ENCODE measurements at places on chromosomes 13 and 19.

DNA sequence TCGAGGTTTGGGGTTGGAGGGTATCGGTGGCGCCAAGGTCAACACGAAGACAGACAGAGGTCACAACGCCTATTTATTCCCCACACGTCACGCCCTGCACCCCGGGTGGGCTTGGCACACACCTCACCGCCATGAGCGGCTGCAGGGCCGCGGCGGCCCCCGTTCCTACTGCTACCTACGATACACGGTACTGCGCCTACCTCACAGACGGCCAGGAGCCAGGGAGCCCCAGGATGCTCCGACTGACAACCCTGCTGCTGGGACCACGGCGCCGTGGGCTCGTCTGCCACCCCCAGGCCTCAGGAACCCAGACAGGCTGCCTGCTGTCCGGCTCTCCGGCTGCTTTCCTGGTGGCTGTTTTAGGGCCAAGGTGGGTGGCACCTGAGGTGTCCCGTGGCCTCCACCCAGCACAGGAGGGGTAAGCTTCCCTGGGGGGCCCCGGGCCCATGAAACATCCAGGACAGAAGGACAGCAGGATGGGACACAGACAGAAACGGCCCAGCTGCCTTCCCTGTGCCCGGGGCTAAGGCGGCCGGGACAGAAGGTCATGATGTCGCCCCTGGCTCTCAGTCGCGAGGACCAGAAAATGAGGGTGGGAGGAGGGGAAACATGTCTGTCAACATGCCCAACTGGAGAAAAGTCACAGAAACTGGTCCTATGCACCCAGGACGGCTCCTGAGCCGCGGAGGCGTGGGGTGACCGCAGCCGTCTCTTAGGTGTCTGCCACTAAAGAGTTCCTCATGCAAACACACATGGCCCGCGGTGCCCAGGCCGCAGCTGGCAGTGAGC lies 15.0 kb upstream of the SLC39A3 start:
- no peak for DNase-seq

GRCh38 chr19:13765395-13766094 lies 1.2 kb downstream of the MRI1 start:
- DNase-seq = no peak

GRCh38 chr13:30192320-30193093 lies 114.8 kb downstream of the KATNAL1 start:
- no peak for DNase-seq

GRCh38 chr13:78465250-78465649 lies 138.1 kb downstream of the POU4F1 start:
- DNase-seq = no peak

DNA sequence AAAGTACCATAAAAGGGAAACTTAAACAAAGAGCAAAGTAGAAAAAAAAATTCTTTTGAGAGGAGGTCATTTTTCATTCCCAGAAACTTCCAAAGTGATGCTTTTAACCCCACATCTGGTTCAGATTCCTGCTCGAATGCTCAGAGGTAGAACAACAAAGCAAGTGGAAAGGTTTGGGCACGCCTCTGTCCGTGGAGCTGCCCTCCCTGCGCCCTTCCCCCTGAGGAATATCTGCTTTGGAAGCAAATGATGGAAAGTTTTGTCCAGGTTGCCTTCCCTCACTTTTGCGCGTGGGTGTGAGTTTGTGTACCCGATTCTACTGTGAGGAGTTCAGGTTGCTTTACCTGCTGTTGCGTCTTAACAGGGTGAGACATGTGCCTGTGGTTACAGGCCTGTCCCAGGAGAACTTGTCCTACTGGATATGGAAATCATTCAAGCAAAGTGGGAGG lies 110.2 kb downstream of the KLF5 start:
- DNase-seq = no peak

GRCh38 chr19:5567970-5568407 lies 236 bp upstream of the TINCR start:
- DNase-seq = no peak

DNA sequence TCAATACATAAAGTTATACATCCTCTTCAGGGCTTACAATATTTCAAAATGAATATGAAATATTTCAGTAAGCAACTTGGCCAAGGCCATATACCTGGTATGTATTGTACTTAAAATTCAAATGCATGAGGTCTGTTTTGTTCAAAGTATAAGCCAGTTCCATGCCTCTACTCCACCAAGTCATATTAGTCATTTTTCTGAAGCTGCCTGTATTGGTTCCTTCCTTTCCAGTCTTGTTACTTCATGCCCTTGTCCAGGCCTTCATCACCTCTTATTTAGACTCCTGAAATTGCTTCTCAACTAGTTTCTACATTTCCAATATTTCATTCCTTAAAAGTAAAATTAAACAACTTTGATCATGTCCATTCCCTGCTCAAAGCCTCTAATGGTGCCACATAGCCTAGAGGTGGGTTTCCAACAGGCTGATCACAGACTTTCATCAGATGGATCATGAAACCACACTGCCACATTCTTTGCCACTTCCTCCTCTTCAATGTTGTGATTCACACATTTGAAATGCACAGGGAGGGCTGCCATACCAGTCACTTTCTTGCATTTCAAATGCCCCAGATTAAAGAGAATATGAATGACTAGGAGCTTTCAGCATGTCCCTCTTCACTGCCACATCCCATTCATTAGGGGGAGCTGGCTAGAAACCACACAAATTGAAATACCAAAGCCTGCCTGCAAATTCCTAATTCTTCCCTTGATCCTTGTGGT lies 424.1 kb upstream of the DACH1 start:
- peak; percentile 50 for DNase-seq

- no peak for DNase-seq
These were observed 7.4 kb upstream of the SIGLEC11 start for GRCh38 chr19:49968279-49968922.

DNA sequence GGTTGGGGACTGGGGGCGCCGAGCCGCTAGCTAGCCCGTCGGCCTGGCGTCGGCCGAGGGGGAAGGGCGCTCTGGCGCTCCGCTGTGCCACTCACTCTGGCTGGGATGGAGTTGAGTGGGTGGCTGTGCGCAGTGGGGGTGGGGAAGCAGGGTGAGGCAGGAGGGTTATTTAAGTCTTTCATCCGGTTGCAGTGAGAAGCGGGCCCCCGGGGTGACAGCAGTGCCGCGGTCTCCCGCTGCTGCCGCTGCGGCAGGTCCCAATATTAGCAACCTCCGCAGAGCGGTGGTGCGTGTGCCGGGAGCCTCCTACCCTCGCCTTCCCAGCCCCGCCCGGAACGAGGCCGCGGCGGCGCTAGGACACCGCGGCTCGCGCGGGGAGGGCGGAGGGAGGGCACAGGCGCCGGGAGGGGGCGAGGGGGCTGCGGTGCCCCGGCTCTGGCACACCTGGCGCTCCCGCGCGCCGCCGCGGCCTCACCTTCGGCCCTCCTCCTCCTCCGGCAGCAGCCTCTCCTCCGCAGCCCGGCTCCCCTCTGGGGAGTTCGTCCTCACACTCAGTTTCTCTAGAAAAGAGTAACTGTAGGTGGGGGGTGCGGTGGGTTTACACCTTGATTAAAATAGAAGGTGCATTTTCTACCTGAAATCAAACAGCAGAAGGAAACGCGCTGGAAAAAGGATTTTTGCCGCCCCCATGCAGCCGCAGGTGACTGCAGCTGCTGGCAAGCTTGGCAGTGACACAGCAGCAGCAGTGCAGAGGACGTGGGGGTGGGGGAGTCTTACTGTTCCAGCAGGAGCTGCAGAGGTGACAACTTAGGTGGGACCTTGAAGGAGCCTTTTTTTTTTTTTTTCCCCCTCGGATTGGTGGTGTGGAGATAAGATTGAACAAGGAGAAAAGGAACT lies 4.5 kb downstream of the FGF9 start:
- no peak for DNase-seq

- no peak for DNase-seq
These were observed 106.0 kb downstream of the RAP2A start for GRCh38 chr13:97539651-97540610.

DNA sequence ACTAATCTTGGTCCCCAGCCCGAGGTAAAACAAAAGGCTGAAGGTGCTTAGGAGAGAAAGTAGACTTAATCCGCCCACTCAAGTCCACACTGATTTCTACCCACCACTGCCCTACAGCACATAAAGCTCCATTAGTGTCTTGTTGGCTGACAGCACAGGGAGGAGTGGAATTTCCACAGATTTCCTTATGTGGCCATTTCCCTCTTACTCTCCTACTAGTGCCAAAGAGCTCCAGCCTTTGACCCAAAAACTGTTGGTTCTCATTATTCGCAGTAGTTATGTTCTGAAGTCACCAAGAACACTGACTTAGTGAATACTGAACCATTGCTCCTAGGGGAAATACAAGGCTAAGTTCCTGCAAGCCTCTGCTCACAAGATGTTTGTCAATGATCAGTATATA lies 61.2 kb downstream of the RAB20 start:
- DNase-seq = no peak

GRCh38 chr13:111241006-111241755 lies 79.3 kb upstream of the TEX29 start:
- DNase-seq = no peak

DNA sequence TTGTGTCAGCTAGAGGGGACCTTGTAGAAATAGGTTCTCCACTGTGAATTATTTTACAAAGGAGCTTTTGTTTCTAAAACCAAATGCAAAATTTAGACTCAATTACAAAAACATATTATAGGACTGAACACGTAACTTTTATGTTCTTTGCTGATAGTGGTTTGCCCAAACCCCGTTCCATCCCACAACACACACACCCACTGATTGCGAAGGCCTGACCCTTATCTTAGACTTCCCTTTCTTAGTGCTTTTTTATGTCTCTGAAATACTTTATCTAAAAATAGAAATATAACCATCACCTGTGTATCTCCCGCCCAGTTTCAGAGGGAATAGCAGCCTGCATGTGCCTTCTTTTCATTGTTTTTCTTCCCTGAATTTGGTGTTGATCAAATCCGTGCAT lies 13.0 kb downstream of the CCNA1 start:
- DNase-seq = no peak

GRCh38 chr19:42067315-42067888 lies 2.6 kb downstream of the GRIK5 start:
- no peak for DNase-seq

DNA sequence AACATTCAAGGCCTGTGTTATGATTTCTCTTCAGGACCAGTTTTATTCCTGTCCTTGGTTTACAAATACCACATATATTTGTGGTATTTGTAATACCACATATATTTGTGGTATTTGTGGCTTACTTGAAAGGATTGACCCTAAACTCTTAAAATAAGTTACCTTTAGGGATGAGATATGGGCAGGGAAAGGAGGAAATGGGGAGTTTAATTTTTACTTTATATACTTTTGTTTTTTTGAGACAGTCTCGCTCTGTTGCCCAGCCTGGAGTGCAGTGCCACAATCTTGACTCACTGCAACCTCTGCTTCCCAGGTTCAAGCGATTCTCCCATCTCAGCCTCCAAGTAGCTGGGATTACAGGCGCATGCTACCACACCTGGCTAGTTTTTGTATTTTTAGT lies 2.3 kb upstream of the TGDS start:
- DNase-seq = no peak

DNA sequence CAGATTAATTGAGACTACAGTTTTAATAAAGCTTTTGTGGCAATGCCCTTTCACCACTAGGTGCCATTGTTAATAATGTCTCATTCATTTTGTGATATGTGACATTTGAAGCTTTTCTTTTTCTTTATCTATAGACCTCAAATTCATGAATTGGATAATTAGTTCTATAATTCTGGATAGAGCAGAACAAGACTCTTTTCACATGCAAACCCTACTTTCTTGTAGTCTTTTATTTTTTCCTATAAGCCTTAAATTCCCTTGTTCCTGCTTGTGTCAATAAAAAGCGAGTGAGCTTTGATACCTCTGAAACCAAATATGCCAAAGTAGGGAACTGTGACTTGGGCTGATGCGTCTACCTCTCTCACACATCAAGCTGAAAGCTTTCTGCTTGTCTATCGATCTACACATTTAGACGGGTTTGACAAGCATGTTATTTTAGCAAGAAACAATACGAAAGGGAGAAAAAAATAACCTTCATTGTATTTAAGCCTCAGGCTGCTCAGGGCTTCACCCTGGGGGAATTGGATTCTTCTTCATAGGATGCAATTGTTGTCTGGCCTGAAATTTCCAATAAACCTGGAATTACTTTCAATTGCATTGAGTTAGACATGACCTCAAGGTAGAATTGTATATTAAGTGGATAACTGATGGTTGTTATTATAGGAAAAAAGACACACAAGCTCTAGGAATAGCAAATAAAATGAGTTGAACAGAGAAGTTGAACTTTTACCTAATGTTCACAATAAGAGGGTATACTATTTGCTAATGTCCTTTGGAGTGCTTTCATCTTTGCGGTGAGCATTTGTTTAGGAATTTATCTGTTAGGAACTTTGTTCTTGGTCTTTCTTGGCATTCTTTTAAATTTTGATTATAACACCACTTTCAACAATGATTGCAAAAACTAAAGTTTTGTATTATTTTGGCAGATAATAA lies 1150.2 kb upstream of the PCDH9 start:
- DNase-seq = no peak

DNA sequence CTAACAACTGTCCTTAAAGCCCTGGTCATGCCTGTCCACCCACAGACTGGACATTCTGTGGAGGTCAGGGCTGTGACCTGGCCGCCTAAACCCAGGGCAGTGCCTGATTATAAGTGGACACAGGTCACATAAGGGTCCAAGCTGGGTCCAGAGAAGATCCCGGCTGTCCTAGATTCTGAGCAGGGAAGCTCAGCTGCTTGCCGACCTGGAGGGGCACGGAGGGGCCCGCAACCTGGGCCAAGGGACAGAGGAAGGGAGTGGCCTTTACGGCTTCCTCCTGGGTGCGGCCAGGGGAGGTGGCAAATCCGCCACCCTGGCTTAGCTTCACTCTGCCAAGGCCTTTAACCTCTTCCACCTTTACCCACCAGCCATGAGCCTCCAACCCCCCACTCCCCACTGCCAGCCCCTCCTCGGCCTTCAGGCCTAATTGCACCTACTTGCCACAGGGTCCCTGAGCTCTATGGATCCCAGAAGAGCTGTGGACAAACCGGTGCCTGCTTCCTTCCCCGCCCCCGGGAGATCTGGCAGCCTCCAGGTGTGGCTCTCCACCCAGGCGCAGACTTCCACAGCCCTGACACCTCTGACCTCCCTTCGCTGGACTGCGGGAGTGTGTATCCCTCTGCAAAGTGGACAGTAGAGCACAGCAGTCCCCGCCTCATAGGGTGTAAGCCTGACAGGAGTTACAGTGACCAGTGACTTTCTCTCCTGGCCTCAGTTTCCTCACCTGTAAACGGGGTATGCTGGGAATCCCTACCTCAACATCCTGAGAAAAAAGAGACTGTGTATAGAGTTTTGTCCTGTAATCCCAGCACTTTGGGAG lies 1.7 kb downstream of the CD320 start:
- no peak for DNase-seq

DNA sequence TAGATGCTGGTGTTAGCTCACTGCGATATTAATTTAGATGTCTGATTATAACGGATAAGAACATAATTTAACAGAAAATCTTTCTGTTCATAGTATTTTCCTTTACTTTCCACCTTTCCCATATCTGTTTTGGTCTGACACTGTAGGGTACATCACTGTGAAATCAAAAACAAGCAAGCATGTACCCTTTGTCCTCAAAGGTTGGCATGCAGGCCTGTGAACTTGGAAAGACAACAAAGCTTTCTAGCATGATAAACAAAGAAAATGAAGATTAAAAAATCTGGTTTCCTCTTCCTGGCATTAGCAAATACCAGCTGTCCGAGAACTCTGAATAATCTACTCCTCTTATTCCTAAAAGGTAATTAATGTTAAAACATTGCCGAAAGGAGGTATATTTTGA lies 31.6 kb downstream of the THSD1 start:
- DNase-seq = no peak

Data from urothelium cell line (cell line).